ENCODE measurements at places on chromosomes 13 and 19.

DNA sequence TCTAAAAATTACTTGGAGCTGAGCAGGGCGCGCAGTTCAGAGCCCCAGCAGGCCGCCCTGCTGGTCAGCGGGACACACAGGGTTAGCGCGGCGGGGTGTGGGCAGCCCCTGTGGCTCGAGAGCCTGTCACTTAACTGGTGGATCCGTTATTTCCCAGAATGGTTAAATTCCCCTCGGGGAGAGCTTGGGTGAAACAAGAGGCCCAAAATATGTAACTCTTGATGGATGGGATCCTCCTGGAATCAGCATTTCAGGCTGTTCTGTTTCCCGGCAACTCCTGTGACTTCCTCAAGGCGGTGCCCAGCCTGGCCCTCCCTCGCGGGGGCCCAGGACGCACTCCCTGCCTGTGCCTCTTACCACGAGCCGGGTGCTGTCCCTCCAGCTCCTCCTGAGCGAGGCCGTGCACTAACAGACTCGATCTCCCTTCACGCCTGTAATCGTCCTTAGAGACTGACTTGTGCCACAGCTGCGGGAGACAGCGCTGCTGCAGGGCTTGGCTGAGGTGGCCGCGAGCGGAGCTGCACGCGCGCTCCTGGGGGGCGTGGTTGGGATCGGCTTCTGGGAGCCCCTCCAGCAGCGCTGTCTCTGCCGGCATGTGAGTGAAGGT, 9.7 kb downstream of the PTBP1 start:
- DNase-seq = no peak

DNA sequence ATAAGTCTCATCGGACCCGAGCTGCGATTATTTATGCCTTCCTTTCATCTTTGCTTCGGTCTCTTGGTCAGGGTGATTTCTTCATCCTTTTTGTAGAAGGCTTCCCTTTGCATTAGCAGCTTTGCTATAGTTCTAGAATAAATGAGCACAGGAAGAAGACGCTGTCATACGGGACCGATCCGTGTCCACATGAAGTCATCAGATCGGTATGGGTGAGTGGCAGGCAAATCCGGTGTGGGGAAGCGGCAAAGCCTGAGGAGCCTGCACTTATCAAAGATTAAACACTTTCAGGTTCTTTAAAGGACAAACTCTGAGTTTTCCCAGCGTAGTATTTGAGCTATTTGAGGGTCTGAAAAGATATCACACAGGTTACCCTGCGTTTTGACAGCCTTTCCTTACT, 119.3 kb downstream of the IRS2 start:
- DNase-seq = no peak

DNA sequence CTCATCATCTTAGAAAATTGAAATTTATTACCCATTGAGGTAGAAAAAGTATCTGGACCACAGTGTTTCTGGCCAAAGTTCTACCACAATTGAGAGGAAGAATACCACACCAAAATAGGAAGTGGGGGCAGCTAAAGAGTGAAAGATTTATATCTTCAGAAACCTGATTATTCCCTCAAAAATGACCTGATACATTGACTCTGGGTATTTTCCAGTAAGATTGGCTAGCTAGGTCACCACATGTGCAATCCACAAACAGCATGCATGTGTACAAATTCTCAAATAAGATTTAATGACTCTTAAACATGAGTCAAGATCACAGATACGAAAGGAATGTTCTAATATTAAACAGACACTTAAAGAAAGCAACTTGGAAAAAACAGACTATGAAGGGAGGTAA, 1516.2 kb upstream of the PCDH20 start:
- DNase-seq = no peak

DNA sequence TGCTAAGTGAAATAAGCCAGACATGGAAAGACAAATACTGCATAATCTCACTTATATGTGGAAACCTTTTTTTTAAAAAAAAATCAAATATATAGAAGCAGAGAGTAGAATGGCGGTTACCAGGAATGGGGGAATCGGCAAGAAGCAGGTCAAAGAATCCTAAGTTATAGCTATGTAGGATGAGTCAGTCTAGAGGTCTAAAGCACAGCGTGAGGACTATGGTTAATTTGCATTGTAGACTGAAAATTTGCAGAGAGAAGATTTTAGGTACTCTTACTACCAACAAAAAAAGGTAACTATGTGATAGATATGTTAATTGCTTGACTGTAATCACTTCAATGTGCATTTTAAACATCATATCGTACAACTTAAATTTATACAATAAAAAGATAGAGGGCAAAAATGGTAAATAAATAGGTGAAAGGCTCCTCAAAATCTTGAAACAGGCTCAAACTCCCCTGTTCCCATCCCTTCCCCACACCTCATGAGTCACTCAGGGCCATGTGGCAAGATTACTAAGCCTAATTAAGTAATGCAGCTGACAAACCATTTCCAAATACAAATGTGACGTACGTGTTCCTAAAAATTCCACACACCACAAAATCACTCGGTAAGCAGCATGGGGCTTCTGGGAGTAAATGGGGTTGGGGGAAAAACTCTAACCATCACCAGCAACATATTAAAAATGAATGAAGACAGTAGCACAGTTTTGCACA, 159.0 kb downstream of the USP12 start:
- DNase-seq = no peak

GRCh38 chr13:20709782-20710181, 6.3 kb downstream of the IL17D start:
- no peak for DNase-seq

- DNase-seq = no peak
These were observed 38.6 kb upstream of the TSHZ3 start for GRCh38 chr19:31387717-31388301.

DNA sequence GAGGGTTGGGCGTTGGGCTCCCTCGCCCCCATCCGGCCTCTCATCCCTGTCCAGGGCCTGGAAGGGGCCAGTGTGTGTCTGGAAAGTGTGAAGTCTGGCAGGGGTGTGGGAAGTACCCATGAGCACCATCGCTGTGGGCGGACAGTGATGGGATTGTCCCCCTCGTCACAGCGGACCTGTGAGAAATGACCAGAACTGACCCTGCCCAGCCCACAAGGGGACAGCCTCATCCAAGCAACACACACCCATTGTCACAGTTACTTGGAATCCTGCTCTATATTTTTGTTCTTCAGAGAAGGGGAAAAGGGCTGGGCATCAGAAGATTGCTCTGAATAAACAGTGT, 18.6 kb downstream of the MCF2L start:
- no peak for DNase-seq

DNA sequence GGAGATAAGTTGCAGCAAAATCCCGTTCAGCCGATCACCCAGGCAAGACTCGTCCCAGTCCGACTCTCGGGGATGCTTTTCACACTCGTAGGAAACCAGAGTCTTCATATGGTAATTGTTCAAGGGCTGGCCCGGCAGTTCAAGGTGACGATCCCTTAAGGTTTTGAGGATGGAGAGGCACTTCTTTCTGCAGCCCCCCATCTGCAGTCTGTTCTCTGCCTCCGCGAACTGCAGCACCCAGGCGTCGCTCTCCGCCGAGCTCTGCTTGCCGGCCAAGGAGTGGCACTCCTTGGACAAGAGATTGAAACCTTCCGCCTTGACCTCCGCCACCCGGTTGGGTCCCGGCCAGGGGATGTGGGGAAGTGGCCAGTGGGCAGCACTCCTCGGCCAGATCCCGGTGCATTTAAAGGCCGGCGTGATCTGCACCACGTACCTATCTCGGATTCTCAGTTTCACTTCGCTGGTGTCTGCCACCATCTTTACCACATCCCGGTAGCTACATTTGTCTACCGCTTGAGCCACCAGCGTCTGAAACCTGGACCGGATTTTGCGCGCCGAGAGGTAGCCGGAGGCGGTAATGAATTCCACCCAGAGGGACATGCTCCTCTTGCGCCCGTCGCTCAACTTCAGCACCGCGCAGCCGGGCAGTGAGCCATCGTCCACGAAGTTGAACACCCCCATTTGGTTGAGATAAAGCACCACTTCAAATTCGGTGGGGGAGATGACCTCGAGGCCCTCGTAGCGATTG, 1.1 kb downstream of the MAB21L1 start:
- no peak for DNase-seq

DNA sequence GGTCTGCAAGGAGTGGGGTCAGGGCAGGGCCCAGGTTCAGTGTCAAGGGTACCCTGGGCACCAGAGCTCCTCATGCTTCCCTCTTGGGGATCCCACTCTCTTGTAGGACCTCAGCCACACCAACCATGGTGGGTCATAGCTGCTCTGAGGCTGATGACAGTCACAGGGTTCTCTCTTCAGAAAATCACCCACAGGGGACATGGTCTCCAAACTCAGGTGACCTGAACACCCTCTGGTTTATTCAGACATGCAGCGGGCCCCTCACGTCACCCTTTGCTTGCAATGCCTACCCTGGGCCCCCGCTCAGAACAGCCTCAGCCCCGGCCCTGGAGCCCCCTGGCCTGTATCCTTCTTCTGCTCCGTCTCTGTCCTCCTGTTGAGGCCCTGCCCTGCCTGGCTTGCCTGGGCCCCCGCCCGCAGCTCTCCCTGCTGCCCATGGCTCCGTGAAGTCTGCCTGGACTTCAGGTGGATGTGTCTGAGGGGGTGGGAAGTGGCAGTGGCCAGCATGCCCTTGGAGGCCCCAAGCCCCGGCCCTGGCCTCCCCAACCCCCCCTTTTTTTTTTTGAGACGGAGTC, 20.4 kb downstream of the CHERP start:
- no peak for DNase-seq

- no peak for DNase-seq
These were observed 38.6 kb downstream of the ELL start for GRCh38 chr19:18483119-18483890.

DNA sequence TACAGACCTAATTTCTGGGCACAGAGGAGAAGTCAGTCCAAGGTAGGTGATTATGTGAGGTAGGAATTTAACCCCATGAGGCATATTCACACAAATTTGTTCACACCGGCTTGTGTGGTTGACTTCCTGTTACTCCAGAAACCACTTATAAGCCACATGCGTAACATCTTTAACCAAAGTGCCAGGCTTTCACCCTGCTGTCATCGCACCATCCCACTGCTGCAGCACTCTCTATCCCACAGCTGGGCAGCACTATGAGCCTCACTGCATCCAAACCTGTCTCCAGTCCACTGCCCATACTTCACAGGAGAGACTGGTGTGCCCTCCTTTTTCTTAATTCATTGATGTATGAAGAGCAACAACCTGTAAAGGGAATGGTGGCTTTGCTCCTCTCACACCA, 128.2 kb upstream of the ARGLU1 start:
- DNase-seq = no peak

- DNase-seq = no peak
These were observed 70.7 kb upstream of the TSHZ3 start for GRCh38 chr19:31419871-31420445.

Measured in T-helper 9 cell (primary cell).